ENCODE measurements at places on chromosomes 3 and 15. TPM values are rescaled to one million over a fixed set of nuclear protein-coding genes. Genes with fewer than 3 reads are reported as not detected.

The C3orf18 gene
- total RNA-seq: 15.7 TPM

The BSN gene
- 0.24 TPM for total RNA-seq

The MUC20 gene
- total RNA-seq: 7.0 TPM

The ERICH6 gene
- total RNA-seq: not detected

The SLC28A2 gene
- total RNA-seq: not detected

The LINGO1 gene
- 12.8 TPM for total RNA-seq

The CYP8B1 gene
- total RNA-seq: not detected

DNA sequence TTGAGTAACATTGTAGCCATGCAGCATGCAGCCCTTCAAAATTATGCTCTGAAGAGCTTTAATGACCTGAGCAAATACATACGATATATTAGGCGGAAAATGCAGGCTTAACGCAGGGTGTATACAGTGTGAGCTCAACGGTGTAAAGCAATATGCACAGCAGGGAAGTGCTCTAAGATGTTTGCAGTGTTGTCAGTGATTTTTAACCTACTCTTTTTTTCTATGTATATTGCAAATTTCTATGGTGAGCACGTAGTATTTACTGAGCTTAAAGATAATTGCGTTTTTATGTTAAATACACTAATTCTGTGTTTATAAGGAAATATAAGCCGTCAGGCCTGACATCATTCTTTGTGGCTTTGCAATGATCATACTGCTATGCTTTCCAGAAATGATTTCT lies 42.1 kb downstream of the DGKG start:
- H3K4me3 ChIP-seq: no peak overlapping the region
- no peaks in the 10 kb centered on the region for H3K27me3 ChIP-seq
- no peaks in the 10 kb centered on the region for H3K4me1 ChIP-seq
- no peak for DNase-seq
- H3K27ac ChIP-seq: no peak overlapping the region

GRCh38 chr3:25945836-25946235 lies 155.9 kb downstream of the OXSM start:
- no peak overlapping the region for H3K27ac ChIP-seq
- no peak overlapping the region for H3K4me3 ChIP-seq
- DNase-seq: no peak
- H3K36me3 ChIP-seq: no peaks in the 10 kb centered on the region
- no peaks in the 10 kb centered on the region for H3K27me3 ChIP-seq
- no peaks in the 10 kb centered on the region for H3K4me1 ChIP-seq

DNA sequence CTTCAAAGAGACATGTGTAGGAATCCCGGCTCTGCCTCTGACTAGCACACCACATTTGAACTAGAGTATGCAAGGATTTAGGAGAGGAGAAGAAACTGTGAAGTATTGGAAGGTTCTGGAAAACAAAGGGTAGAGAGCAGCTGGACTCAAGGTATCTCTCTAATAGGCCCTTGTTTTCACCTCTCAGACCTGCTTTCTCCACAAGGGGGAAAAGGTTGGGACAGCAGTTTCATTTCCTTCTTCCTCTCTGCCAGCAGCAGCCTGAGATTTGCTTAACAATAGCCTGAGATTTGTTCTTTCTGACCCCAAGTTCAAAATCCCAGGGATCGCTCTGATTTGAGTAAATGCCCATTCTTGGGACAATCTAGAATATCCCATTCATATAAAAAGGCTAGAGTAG lies 430.6 kb upstream of the MCTP2 start:
- no peaks in the 10 kb centered on the region for H3K27me3 ChIP-seq
- DNase-seq: no peak
- no peak overlapping the region for H3K4me3 ChIP-seq
- no peaks in the 10 kb centered on the region for H3K36me3 ChIP-seq
- H3K27ac ChIP-seq: no peak overlapping the region

- peaks cover 10% of the 10 kb centered on the region for H3K4me1 ChIP-seq
- no peak for DNase-seq
- H3K27me3 ChIP-seq: no peaks in the 10 kb centered on the region
- H3K4me3 ChIP-seq: no peak overlapping the region
- H3K36me3 ChIP-seq: no peaks in the 10 kb centered on the region
- no peak overlapping the region for H3K27ac ChIP-seq
These were observed 18.9 kb downstream of the MYH15 start for GRCh38 chr3:108491456-108491855.

GRCh38 chr15:99167640-99168039 lies 62.8 kb downstream of the SYNM start:
- H3K4me3 ChIP-seq: no peak overlapping the region
- H3K4me1 ChIP-seq: peaks cover 54% of the 10 kb centered on the region
- no peak for DNase-seq
- H3K36me3 ChIP-seq: no peaks in the 10 kb centered on the region
- H3K27ac ChIP-seq: peak overlapping the region; percentile 94

DNA sequence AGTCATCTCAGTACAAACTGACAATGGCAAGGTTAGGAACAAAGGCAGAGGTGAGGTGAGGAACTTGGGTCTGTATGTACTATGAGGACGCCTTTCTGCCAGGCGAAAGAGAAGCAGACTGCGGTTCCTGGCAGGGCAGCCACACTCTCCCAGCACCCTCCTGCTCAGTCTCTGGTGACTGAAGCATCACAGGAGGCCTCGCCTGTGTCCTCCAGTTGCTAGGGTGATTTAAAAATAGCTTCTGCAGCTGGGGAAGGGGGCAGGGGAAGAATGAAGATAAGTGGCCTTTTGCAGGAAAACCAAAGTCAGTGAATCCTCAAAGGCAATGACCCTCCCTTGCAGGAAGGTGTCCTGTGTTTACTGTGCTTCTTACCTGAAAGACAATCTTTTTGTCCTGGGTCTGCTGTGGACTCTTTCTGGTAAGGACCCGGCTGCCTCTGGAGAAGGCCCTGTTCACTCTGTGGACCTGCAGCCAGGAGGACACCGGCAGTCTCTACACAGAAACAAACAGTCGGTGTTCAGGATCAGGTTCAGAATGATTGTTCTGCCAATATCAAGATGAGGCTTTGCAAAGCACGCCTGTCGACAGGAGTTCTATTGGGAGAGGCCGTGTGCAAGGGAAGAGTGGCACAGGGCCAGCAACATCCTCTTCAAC lies 65.7 kb upstream of the DGKG start:
- H3K4me1 ChIP-seq: no peaks in the 10 kb centered on the region
- no peak overlapping the region for H3K27ac ChIP-seq
- no peak for DNase-seq
- H3K36me3 ChIP-seq: no peaks in the 10 kb centered on the region

- no peaks in the 10 kb centered on the region for H3K27me3 ChIP-seq
- peaks cover 55% of the 10 kb centered on the region for H3K36me3 ChIP-seq
These were observed 2.2 kb downstream of the RPSA start for GRCh38 chr3:39408493-39409372.

- DNase-seq: no peak
- no peak overlapping the region for H3K4me3 ChIP-seq
- H3K27ac ChIP-seq: no peak overlapping the region
- H3K4me1 ChIP-seq: peaks cover 5% of the 10 kb centered on the region
- H3K27me3 ChIP-seq: no peaks in the 10 kb centered on the region
These were observed 4.3 kb downstream of the ZNF860 start for GRCh38 chr3:31985831-31986230.

DNA sequence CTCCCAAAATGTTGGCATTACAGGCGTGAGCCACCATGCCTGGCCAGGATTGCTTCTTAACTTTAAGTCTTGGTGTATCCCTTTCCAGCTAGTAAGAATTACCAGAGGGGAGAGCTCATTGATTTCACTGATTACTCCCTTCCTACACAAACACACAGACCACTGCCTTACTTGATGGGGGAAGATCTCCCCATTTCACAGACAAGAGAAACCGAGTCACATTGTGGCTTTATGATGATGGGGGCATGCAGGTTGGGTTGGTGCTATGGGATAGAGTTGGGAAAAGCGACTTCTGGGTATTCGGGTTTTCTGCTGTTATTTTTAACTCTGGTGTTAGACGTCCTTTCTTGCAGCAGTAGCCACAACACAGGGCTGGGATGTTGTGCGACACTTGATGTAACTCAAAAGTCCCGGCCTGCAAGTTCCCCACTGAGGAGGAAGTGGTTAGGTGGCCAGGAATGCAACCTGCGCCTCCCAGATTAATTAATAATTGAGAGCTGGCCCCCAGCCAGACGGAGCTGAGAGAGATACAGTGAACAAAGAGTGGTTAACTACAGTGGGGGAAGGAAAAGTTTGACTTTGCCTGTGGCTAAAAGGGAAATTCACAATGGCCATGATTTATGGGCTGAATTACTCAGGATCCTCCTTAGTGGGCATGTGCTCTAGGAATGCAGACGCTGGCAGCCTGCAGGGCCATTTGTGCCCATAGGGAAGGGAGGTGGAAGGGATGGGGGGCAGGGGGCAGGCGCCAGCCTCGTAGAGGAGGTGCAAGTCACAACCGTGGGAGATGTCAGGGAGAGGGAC lies 63.6 kb downstream of the SMAD6 start:
- no peaks in the 10 kb centered on the region for H3K36me3 ChIP-seq
- peaks cover 17% of the 10 kb centered on the region for H3K4me1 ChIP-seq
- no peak overlapping the region for H3K4me3 ChIP-seq
- H3K27ac ChIP-seq: no peak overlapping the region
- no peak for DNase-seq
- H3K27me3 ChIP-seq: no peaks in the 10 kb centered on the region

- no peak overlapping the region for H3K4me3 ChIP-seq
- no peaks in the 10 kb centered on the region for H3K27me3 ChIP-seq
- no peaks in the 10 kb centered on the region for H3K4me1 ChIP-seq
- no peak for DNase-seq
These were observed 312.2 kb upstream of the ZNF717 start for GRCh38 chr3:76097589-76097969.

- DNase-seq: no peak
- no peak overlapping the region for H3K4me3 ChIP-seq
- H3K27me3 ChIP-seq: no peaks in the 10 kb centered on the region
- H3K4me1 ChIP-seq: peaks cover 5% of the 10 kb centered on the region
- H3K36me3 ChIP-seq: no peaks in the 10 kb centered on the region
These were observed 142.5 kb upstream of the C2CD4B start for GRCh38 chr15:62307551-62307950.

DNA sequence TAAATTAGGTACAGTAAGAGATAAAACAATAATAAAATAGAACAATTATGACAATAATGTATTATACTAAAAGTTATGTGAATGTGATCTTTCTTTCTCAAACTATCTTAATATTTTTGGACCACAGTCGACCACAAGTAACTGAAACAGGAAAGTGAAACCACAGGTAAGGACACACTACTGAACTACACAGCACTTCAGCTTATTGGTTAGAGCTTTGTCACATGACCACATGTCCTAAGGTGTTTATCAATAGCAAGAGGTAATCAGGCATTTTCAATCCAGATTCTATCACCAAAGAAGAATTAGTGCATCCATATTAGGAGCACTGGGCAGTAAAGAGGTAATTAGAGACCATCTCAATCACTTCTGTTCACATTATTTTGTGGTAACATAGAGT lies 392.8 kb downstream of the RSL24D1 start:
- H3K4me3 ChIP-seq: no peak overlapping the region
- no peak for DNase-seq
- no peaks in the 10 kb centered on the region for H3K4me1 ChIP-seq
- H3K27me3 ChIP-seq: no peaks in the 10 kb centered on the region
- no peaks in the 10 kb centered on the region for H3K36me3 ChIP-seq

DNA sequence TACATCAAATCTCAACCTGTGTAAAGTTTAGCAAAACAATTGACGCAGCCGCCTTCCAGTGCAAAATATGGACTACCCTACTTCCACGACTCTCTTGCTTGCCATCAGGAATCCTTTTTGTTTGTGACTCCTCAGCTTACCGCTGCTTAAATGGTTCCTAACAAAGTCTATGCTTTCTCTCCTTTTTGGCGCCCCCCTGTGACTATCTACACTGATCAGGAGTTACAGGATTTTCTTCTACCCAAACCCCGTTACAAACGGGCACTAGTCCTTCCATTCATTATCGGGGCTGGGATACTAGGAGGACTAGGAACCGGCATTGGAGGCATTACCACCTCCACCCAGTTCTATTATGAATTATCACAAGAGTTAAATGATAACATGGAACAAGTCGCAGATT lies 184.0 kb downstream of the IGSF11 start:
- H3K27ac ChIP-seq: no peak overlapping the region
- no peak for DNase-seq
- no peaks in the 10 kb centered on the region for H3K4me1 ChIP-seq
- no peaks in the 10 kb centered on the region for H3K27me3 ChIP-seq
- no peak overlapping the region for H3K4me3 ChIP-seq
- no peaks in the 10 kb centered on the region for H3K36me3 ChIP-seq

DNA sequence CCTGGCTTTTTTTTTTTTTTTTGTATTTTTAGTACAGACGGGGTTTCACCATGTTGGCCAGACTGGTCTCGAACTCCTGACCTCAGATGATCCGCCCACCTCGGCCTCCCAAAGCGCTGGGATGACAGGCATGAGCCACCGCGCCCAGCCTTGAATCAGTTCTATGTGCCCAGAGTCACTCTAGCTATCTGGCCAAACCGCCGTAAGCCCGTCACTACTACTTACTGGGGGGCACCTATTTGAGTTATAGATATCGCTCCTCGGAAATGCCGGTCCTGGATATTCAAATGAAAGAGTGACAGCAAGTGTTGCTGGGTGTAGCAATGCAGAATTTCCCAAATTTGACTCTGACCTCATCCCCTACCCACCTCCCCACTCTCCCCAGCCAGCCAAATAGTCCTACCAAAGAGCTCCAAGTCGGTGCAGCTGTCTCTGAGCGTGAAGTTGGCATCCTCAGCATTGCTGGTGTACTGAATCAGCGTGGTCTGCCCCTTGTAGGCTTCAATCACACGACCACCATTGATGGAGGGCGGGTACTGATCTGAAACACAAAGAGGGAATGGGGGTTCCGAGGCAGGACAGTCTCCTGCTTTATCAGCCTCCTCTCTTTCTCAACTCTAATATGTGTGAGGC lies 38.1 kb downstream of the MUC20 start:
- no peak overlapping the region for H3K27ac ChIP-seq
- H3K4me1 ChIP-seq: no peaks in the 10 kb centered on the region
- H3K4me3 ChIP-seq: no peak overlapping the region
- H3K27me3 ChIP-seq: peaks cover 48% of the 10 kb centered on the region
- H3K36me3 ChIP-seq: no peaks in the 10 kb centered on the region

DNA sequence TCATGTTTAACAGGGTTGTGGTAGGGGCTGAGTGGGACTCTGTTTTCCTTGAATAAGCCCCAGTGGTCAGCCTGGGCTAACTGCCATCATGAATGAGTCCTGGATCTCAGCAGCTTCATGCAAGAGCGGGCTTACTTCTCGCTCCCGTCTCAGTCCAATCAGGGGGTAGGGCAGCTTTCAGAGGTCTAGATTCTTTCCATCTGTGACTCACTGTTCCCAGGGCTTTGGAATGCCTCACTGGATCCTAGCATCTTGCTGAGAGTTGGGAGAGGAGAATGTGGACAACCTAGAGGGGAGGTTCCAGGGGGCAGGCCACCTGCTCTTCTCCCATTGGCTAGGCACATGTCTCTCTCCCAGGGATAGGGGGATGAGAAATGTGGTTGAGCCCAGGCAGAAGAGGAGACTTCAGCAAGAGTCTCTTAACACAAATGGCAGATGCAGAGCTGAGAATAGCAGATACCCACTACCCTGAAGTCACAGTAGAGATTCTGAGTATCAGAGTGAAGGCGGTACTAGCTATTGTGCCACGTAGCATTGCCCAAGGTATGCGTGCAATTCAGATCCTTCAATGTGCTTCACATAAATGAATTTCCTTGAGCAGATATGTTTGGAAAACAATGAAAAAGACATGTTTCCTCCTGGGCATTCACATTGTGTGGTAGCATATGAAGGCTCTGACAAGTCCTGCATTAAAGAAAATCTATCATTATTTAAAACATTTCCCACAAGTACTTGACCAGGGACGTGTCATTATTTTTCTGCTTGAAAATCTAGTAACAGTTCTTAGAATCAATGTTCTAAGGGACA lies 257.7 kb upstream of the PROK2 start:
- no peaks in the 10 kb centered on the region for H3K27me3 ChIP-seq
- DNase-seq: no peak
- no peaks in the 10 kb centered on the region for H3K36me3 ChIP-seq
- H3K4me3 ChIP-seq: no peak overlapping the region
- H3K27ac ChIP-seq: no peak overlapping the region
